ENCODE measurements at places on chromosomes 4 and X.

GRCh38 chr4:123743848-123744247, 347.3 kb downstream of the SPRY1 start:
- no peak for DNase-seq

DNA sequence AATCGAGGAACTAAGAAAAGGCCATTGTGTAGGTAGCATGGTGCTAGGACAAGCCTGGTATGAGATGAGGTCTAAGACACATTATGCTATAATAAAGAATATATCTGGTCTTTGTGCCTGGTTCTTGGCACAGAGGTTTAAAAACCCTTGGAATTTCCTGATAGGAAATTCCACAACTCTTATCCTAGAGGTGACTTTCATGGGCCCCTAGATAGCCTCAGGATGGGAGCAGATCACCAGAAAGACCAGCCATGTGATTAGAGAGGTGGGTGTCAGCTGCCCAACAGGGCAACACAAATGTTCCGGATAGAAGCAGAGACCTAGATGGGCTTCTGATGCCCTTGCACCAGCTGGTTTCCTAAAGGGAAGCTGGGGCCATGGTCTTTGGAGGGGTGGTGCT, 107.2 kb downstream of the SCD5 start:
- no peak for DNase-seq

- DNase-seq = no peak
Observed at GRCh38 chrX:9609499-9609898, 144.6 kb downstream of the TBL1X start.

DNA sequence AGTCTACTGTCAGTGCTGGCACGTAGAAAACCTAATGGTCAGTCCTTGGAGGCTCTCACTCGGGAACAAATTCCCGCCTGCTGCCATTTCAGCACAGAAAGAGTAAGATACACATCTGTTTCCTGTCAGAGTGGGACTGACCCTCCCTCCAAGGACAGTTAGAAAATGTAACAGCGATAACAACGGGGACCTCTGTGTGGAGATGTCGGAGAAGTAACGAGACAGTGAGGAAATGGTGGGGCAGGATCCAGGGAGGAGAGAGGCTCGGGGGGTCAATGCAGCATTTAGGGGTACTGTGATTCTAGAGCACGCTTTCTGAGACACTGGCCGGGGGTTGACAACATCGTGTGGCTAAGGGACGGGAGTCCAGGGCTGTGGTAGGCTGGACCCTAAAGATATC, 36.0 kb upstream of the SORCS2 start:
- no peak for DNase-seq

- DNase-seq = no peak
Observed at GRCh38 chrX:115093191-115093590, 75.8 kb upstream of the IL13RA2 start.

GRCh38 chr4:39178706-39179105, 3.6 kb upstream of the WDR19 start:
- no peak for DNase-seq

GRCh38 chr4:47538111-47538824, 53.2 kb downstream of the ATP10D start:
- DNase-seq = no peak

DNA sequence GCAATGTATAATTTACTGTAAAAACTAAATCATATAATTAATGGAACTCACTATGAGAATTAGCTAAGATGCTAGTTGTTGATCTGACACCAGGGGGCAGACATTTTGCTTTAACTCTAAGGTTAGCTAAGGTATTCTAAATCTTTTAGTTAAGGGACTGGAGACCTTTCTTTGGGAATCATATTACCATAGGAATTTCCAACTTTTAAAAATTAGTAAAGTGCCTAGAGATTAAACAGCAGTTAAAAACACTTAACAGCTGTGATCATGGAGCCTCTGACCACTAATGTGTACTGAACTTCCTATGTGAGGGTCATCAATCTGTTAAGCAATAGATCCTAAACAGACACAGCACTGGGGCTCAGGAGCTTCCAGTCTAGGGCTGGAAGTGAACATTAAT, 226.6 kb downstream of the NSUN7 start:
- no peak for DNase-seq

- DNase-seq = no peak
Observed at GRCh38 chr4:120844528-120844921, 78.0 kb downstream of the PRDM5 start.

DNA sequence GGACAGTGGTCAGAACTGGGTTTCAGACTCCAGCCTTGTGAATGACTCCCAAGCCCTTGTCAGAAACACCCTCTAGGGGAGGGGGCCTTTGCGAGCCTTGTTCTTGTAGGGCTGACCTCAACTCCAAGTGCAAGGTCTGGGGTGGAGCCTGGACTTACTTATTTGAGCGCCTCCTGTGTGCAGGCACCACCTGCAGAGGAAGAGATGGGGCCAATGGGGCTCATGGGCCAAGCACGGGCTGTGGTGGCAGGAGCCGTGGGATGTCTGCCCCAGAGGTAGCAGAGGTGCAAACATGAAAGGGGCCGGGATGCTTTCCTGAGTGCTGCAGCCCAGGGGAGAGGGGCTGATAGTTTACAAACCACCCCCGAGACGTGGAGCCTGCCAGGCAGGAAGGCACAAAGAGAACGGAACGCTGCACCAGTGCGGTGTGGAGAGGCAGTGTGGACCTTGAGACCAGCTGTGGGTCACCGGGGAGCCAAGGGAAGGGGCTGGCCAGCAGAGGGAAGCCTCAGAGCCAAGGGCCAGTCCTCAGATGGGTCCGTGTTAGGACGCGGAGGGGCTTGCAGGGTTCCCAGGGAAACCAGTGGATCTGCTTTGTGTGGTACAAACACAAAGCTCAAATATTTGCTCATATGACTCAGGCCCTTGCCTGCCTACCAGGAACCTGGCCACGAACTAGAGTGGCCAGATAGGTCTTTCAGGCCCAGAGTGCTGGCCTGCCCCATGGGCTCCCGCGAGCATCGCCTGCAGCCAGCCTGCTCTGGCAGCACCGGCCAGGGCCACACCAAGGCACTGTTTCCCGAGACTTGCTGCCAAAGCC, 8.7 kb upstream of the TADA2B start:
- no peak for DNase-seq

DNA sequence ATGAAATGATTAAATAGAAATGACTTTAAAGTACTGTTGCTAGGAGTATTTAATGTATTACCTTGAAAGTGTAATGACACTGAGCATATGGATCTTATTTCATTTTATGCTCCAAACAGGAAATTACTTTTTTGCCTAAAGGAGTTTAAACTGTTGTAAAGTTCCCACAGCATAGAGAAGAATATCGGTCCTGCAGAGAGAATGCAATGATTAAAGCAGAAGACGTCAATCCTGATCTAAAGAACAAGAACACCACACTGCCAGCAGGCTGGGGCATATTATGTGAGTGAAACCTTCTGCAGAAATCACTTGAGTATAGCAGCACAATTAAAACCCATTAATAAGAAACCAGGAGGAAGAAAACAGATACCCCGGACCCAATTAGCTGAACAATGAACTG, 72.8 kb upstream of the CAMK2D start:
- no peak for DNase-seq

DNA sequence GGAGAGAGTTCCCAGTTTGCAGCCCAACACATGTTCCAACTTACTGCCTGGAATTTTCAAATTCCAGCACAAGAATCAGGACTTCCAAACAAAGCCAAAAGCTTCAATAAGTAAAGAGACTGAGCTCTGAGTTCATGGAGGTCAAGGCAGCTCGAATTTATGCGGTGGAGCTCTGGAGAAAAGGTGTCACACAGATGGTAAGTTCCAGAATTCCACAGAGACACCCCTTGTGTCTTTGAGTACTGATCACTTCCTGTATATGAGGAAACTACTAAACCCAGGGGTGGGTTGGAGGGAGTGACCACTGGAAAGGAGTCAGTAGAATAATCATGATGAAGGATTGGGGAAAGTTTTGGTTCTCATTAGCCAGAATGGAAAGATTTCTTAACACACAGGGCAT, 118.5 kb upstream of the GUCY1A1 start:
- DNase-seq = no peak

DNA sequence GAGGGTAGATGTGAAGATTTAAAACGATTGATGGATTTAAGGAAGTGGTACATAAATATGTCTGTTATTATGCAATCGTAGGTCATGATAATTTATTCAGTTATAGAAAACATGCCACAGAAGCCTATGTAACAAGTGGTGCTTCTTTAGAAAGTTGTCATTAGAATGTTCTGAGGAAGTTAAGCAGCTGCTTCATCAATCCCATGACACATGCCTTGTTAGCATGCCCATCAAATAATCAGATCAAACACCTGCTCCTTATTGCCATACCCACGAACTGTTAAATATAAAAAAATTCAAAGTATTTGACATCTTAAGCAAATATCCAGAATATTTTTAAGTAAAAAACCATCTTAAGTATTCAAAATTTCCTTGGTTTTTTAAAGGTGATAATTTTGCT, 76.4 kb upstream of the MYOZ2 start:
- DNase-seq = no peak

- DNase-seq = no peak
Observed at GRCh38 chr4:33911959-33912358, 2332.4 kb downstream of the ARAP2 start.

- DNase-seq = no peak
Observed at GRCh38 chrX:10011261-10011931, 44.2 kb downstream of the CLDN34 start.

- no peak for DNase-seq
Observed at GRCh38 chr4:21641696-21642095, 306.9 kb downstream of the KCNIP4 start.

DNA sequence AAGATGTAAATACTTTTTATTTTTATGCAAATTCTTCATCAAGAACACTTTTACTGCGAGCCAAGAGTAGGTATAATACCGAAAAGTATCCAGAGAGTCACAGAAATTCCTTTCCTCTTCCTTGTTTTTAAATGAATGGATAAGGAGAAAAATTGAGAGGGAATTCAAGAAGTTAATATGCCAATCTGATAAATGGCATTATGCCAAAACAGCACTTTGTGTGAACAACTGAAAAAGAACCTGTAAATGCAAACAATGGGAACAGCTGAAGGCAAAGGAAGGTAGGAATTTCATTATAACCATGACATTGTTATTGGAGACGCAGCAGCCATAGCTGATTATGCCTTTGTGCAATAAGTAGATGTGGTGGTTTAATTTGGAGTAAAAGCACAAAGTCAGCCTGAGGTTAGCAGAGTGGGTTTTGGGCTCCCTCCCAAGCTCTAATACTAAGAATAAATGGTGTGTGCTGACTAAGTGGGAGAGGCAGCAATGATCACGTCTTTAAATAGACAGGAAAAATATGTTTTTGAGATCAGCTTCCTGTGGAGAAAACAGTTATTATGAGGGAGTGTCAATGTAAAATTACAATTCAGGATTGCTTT, 209.8 kb upstream of the NDST4 start:
- DNase-seq = no peak

DNA sequence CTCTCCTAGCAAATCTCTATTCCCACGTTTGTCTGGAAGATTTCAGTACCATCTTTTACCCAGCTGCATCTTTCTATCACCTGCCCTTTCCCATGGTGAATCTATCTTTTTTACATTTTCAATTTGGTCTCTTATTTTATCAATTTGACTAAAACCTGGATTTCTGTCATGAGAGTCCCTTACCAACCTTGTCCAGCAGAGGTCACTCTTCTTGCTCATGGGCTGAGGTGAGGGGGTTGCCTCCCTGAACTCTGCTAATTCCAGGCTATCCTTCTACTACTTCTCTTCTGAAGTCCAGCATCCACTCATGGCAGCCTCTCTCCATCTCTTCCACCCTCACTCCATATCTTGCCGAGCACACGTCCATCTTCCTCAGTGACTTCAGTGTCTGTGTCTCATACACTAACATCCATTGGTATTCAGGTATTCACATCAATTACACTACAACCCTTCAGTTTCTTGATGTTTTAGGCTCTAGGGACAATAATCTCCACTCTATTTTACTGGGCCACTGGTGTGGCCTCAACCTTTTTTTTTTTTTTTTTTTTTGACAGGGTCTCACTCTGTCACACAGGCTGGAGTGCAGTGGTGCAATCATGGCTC, 17.8 kb upstream of the ZNF827 start:
- no peak for DNase-seq

GRCh38 chrX:48813644-48814043, 11.8 kb downstream of the HDAC6 start:
- DNase-seq = no peak

DNA sequence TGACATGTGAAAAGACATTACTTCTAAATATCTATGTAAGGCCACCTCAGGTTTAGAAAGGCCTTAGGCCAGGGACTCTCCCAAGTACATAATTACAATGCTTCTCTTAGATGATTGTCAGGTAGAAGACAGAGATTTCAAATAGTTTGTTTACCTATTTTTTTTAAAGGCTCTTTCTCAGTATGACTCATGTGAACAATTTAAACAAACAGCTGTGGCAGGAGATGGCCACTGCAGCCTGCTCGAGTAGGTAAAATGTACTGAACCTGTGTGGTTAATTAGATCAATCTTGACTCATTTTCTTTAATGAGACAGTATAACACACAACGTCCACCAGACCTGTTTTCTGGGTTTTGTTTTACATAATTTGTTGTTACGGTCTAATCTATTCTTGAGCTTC, 50.2 kb downstream of the LEF1 start:
- DNase-seq = no peak

GRCh38 chrX:83416273-83416672, 91.8 kb upstream of the POU3F4 start:
- no peak for DNase-seq

DNA sequence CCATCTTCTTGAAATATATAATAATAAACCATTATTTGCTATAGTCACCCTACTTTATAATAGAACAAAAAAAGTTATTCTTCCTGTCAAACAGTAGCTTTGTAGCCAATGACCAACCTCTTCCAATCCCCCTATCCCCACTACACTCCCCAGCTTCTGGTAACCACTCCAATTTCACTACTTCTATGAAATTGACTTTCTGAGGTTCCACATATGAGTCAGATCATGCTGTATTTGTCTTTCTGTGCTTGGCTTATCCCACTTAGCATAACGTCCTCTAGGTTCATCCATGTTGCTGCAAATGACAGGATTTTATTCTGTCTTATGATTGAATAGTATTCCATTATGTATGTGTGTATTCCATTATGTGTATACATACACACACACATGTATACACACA, 809.7 kb upstream of the NDST4 start:
- no peak for DNase-seq

DNA sequence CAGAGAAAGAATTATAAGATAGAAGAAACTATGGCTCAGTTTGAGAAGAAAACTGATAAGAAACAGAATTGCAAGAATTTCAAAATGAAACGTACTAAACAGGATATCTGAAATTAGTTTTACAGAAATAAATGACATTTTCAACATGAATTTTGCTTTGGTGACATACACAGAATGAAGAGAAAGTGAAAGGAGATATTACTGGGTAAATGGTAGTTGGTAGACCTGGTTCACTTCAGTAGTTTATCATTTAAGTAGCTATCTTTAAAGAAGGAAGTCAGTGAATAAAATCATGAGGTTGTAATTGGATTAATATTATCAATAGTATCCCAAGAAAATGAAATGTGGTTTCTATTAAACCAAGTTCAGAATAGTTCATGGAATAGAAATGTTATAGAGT, 395.5 kb upstream of the SMIM31 start:
- no peak for DNase-seq

DNA sequence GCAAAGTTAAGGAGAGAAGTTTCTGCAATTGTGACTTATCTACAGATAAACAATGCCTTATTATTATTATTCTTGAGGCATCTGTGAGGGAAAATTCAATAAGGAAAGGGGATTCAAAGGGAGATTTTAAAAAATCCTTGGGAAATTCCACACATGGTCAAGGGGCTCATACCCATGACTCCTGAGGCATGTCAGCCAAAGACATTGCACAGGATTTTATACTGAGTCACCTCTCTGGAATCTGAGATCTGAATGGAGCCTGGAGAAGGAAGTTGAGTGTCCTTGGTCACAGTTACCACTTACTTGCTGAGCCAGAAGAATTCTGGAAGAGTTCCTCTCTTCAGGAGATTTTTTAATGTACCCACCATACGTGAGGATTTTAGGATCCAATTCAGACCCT, 14.4 kb upstream of the CXCL8 start:
- DNase-seq = no peak
